ENCODE measurements at places on chromosomes 12 and 14.

GRCh38 chr12:74953697-74954096 is 255.9 kb downstream of the KCNC2 start:
- DNase-seq = no peak
- H3K27ac ChIP-seq = no peak overlapping the region
- no peak overlapping the region for H3K4me3 ChIP-seq
- no peaks in the 10 kb centered on the region for H3K27me3 ChIP-seq

- no peaks in the 10 kb centered on the region for H3K27me3 ChIP-seq
- H3K4me1 ChIP-seq = no peaks in the 10 kb centered on the region
- no peak for DNase-seq
These were observed 237.2 kb downstream of the ITPR2 start for GRCh38 chr12:26595806-26596205.

GRCh38 chr12:102871014-102871413 is 46.0 kb downstream of the PAH start:
- no peaks in the 10 kb centered on the region for H3K4me1 ChIP-seq
- H3K27me3 ChIP-seq = no peaks in the 10 kb centered on the region
- no peaks in the 10 kb centered on the region for H3K36me3 ChIP-seq
- no peak overlapping the region for H3K27ac ChIP-seq
- DNase-seq = no peak

- no peaks in the 10 kb centered on the region for H3K36me3 ChIP-seq
- 0 out of 2 replicates have a peak overlapping the region, but pooled peaks have one; percentile 32 for H3K27ac ChIP-seq
- no peaks in the 10 kb centered on the region for H3K27me3 ChIP-seq
These were observed 22.0 kb upstream of the TSPAN9 start for GRCh38 chr12:3055026-3055703.

DNA sequence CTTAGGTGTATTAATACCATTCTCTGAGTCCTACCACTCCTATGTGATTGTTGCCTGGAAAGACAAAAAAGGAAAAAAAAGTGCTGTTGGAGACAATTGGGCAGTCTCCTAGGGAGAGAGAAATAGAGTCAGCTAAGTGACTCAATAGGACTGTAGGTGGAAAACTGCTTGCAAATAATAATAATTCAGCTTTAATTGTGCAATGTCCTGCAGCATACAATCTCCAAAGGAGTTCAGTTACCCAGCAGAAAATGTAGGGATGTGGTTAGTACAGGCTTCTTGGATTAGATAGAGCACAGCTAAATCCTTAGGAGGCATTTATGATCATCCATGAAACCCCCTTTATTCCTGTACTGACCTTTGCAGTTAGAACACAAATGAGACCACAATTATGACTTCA is 3.0 kb upstream of the SRSF9 start:
- no peak overlapping the region for H3K4me3 ChIP-seq
- DNase-seq = no peak
- H3K27me3 ChIP-seq = no peaks in the 10 kb centered on the region
- H3K36me3 ChIP-seq = no peaks in the 10 kb centered on the region
- 0 out of 2 replicates have a peak, but pooled peaks cover 5% of the 10 kb centered on the region for H3K4me1 ChIP-seq

GRCh38 chr14:104982548-104983230 is 2.9 kb upstream of the CLBA1 start:
- peaks cover 19% of the 10 kb centered on the region for H3K27me3 ChIP-seq
- H3K4me1 ChIP-seq = peaks cover 4% of the 10 kb centered on the region
- no peaks in the 10 kb centered on the region for H3K36me3 ChIP-seq
- DNase-seq = no peak
- no peak overlapping the region for H3K4me3 ChIP-seq
- no peak overlapping the region for H3K27ac ChIP-seq

DNA sequence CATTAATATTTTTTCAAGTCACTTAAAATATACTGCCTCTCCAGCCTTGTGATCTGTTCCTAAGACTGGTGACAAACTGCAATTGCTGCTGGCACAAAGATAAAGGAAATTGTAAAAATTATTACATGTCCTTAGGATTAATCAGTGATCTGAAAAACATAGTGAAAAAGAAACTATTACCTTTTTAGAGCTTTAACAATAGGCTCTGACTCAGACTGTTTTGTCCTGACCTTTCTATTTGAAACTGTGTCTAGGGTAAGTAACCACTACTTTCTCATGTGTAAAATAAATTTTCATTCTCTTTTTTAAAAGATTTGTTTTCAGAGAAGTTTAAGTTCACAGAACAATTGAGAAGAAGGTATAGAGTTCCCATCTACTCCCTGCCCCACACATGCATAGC is 80.4 kb upstream of the CLEC14A start:
- no peak overlapping the region for H3K4me3 ChIP-seq
- no peaks in the 10 kb centered on the region for H3K27me3 ChIP-seq
- H3K4me1 ChIP-seq = no peaks in the 10 kb centered on the region
- no peak for DNase-seq

DNA sequence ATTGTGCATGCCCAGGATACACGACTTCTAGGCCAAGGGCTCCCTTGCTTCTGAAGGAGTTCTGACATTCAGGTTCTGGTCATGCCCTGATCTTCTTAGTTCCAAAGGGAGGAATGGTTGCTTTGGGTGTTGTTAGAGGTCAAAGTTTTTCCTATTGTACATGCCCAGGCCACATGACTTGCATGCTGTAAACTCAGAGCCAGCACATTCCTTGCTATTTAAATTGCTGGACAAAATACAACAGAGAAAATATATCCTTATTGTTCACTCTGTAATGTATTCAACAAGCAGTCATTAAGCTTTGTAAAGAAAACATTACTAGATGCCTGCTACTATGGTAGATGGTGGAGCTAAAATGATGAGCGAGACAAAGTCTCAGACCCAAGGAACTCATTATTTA is 71.2 kb upstream of the COCH start:
- no peaks in the 10 kb centered on the region for H3K36me3 ChIP-seq
- H3K27ac ChIP-seq = no peak overlapping the region
- DNase-seq = no peak
- no peaks in the 10 kb centered on the region for H3K27me3 ChIP-seq
- H3K4me1 ChIP-seq = no peaks in the 10 kb centered on the region
- no peak overlapping the region for H3K4me3 ChIP-seq

GRCh38 chr14:100874411-100875091 is 29.0 kb downstream of the RTL1 start:
- H3K36me3 ChIP-seq = no peaks in the 10 kb centered on the region
- H3K27ac ChIP-seq = no peak overlapping the region

- H3K36me3 ChIP-seq = peaks cover 17% of the 10 kb centered on the region
- no peak overlapping the region for H3K27ac ChIP-seq
- no peaks in the 10 kb centered on the region for H3K4me1 ChIP-seq
- DNase-seq = no peak
- no peak overlapping the region for H3K4me3 ChIP-seq
- H3K27me3 ChIP-seq = no peaks in the 10 kb centered on the region
These were observed 57.8 kb downstream of the KDM5A start for GRCh38 chr12:331287-331686.

- H3K4me1 ChIP-seq = peaks cover 32% of the 10 kb centered on the region
- H3K27me3 ChIP-seq = no peaks in the 10 kb centered on the region
- H3K36me3 ChIP-seq = no peaks in the 10 kb centered on the region
- H3K4me3 ChIP-seq = no peak overlapping the region
- H3K27ac ChIP-seq = no peak overlapping the region
- DNase-seq = no peak
These were observed 478.5 kb downstream of the ATP23 start for GRCh38 chr12:58419905-58420304.

DNA sequence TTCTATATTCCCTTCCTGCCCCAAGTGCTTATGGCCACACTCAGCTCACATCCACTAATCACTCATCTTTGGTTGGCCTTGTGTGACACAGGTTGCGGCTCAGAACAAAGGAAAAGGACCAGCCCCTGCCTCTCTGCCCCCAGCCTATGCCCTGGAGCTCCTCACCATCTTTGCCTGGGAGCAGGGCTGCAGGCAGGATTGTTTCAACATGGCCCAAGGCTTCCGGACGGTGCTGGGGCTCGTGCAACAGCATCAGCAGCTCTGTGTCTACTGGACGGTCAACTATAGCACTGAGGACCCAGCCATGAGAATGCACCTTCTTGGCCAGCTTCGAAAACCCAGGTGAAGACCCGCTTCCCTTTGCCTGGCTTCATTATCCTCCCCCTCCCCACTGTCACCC is 15.8 kb upstream of the OAS2 start:
- no peaks in the 10 kb centered on the region for H3K4me1 ChIP-seq
- H3K36me3 ChIP-seq = peaks cover 6% of the 10 kb centered on the region
- no peak overlapping the region for H3K27ac ChIP-seq
- H3K27me3 ChIP-seq = no peaks in the 10 kb centered on the region
- DNase-seq = no peak

- no peaks in the 10 kb centered on the region for H3K36me3 ChIP-seq
- no peak overlapping the region for H3K27ac ChIP-seq
- H3K4me1 ChIP-seq = no peaks in the 10 kb centered on the region
- DNase-seq = no peak
- no peaks in the 10 kb centered on the region for H3K27me3 ChIP-seq
- H3K4me3 ChIP-seq = no peak overlapping the region
These were observed 1.1 kb upstream of the ART4 start for GRCh38 chr12:14844401-14844800.

- no peaks in the 10 kb centered on the region for H3K27me3 ChIP-seq
- no peak for DNase-seq
- H3K4me3 ChIP-seq = no peak overlapping the region
- H3K27ac ChIP-seq = no peak overlapping the region
- peaks cover 4% of the 10 kb centered on the region for H3K36me3 ChIP-seq
These were observed 8.6 kb downstream of the CAPRIN2 start for GRCh38 chr12:30746190-30746589.

- H3K4me3 ChIP-seq = no peak overlapping the region
- H3K27ac ChIP-seq = no peak overlapping the region
- H3K27me3 ChIP-seq = no peaks in the 10 kb centered on the region
- no peaks in the 10 kb centered on the region for H3K36me3 ChIP-seq
- no peaks in the 10 kb centered on the region for H3K4me1 ChIP-seq
These were observed 399.9 kb downstream of the FOXG1 start for GRCh38 chr14:29166507-29166906.

GRCh38 chr12:1662761-1663439 is 28.0 kb upstream of the ADIPOR2 start:
- DNase-seq = peak; percentile 96
- peaks cover 41% of the 10 kb centered on the region for H3K27me3 ChIP-seq
- H3K4me3 ChIP-seq = peak overlapping the region; percentile 59
- peak overlapping the region; percentile 74 for H3K27ac ChIP-seq
- H3K36me3 ChIP-seq = no peaks in the 10 kb centered on the region

DNA sequence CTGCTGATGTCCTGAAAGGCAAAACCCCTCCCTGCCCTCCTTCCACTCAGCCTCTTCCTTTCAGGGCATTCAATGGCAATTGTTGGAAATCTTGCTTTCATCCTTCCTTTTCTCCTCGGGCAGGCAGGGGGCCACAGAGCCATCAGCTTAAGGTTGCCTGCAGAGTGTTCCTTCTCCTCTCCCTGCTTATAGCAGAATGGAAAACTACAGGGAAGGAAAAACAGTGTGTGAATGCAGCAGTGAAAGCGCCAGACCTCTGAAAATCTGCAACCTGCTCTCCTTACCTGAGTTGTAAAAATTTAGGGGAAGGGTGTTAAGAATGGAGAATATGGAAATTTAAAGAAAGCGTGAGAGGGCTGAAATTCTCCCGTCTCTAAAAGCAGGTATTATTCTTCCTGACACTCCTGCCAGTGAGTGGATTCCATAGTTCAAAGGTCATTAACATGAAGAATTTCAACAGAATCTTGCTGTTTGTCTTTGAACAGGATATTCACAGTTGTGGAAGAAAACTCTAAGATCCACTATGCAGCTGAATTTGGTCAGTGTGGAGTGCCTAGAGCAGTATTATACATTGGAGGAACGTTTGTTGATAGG is 348.8 kb downstream of the KCNH5 start:
- no peaks in the 10 kb centered on the region for H3K36me3 ChIP-seq
- H3K4me1 ChIP-seq = peaks cover 28% of the 10 kb centered on the region
- H3K27ac ChIP-seq = peak overlapping the region; percentile 18
- DNase-seq = peak; percentile 77

- H3K4me3 ChIP-seq = no peak overlapping the region
- H3K27me3 ChIP-seq = no peaks in the 10 kb centered on the region
- H3K4me1 ChIP-seq = peaks cover 30% of the 10 kb centered on the region
- H3K36me3 ChIP-seq = no peaks in the 10 kb centered on the region
- no peak overlapping the region for H3K27ac ChIP-seq
These were observed 63.6 kb upstream of the BCL2L14 start for GRCh38 chr12:12007001-12007712.

GRCh38 chr14:68580096-68580645 is 212.7 kb downstream of the ZFP36L1 start:
- no peak overlapping the region for H3K27ac ChIP-seq
- peaks cover under 1% of the 10 kb centered on the region for H3K4me1 ChIP-seq
- DNase-seq = no peak

- no peak for DNase-seq
- H3K4me3 ChIP-seq = no peak overlapping the region
- no peak overlapping the region for H3K27ac ChIP-seq
- H3K27me3 ChIP-seq = peaks cover 54% of the 10 kb centered on the region
- H3K36me3 ChIP-seq = peaks cover 17% of the 10 kb centered on the region
These were observed 22.5 kb downstream of the TTC6 start for GRCh38 chr14:37617864-37618365.

DNA sequence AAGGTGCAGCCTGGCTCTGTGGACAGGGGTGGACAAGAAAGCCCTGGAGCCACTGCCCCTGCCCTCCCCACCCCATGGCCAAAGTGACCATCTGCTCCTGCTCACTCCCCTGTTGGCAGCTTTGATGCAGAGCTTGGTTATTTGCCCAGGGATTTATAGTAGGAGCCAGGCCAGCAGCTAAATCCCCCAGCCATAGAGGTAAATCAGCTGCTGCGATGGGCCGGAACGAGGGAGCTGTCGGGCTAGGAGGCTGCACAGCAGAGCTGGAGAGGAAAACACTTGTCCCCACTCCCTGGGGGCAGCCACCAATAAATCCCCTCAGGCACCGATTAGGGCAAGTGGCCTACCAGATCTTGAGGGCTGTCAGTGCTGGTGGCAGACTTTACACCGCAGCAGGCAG is 26.0 kb downstream of the SMUG1 start:
- no peak overlapping the region for H3K4me3 ChIP-seq
- no peaks in the 10 kb centered on the region for H3K36me3 ChIP-seq
- H3K27me3 ChIP-seq = peaks cover 47% of the 10 kb centered on the region

GRCh38 chr14:45633220-45633984 is 380.4 kb upstream of the MIS18BP1 start:
- H3K4me3 ChIP-seq = no peak overlapping the region
- H3K27me3 ChIP-seq = no peaks in the 10 kb centered on the region
- 0 out of 2 replicates have a peak, but pooled peaks cover 2% of the 10 kb centered on the region for H3K36me3 ChIP-seq
- H3K4me1 ChIP-seq = no peaks in the 10 kb centered on the region
- no peak for DNase-seq

GRCh38 chr12:70351076-70351475 is 15.0 kb upstream of the KCNMB4 start:
- H3K4me1 ChIP-seq = no peaks in the 10 kb centered on the region
- no peaks in the 10 kb centered on the region for H3K27me3 ChIP-seq
- peaks cover 7% of the 10 kb centered on the region for H3K36me3 ChIP-seq
- H3K4me3 ChIP-seq = no peak overlapping the region

GRCh38 chr12:131701705-131702572 is 9.0 kb upstream of the SFSWAP start:
- peak; percentile 19 for DNase-seq
- no peaks in the 10 kb centered on the region for H3K36me3 ChIP-seq
- H3K27me3 ChIP-seq = no peaks in the 10 kb centered on the region
- H3K27ac ChIP-seq = no peak overlapping the region

- no peaks in the 10 kb centered on the region for H3K27me3 ChIP-seq
- H3K36me3 ChIP-seq = no peaks in the 10 kb centered on the region
- H3K4me1 ChIP-seq = peaks cover 12% of the 10 kb centered on the region
- peak overlapping the region; percentile 45 for H3K4me3 ChIP-seq
- peak overlapping the region; percentile 84 for H3K27ac ChIP-seq
These were observed 1.2 kb upstream of the COX14 start for GRCh38 chr12:50110762-50111351.

- DNase-seq = no peak
- no peaks in the 10 kb centered on the region for H3K36me3 ChIP-seq
- no peak overlapping the region for H3K4me3 ChIP-seq
- no peak overlapping the region for H3K27ac ChIP-seq
- no peaks in the 10 kb centered on the region for H3K4me1 ChIP-seq
- H3K27me3 ChIP-seq = no peaks in the 10 kb centered on the region
These were observed 70.1 kb upstream of the CRY1 start for GRCh38 chr12:107163413-107163812.

All from GM23338 (cell line).